ENCODE measurements at places on chromosomes 1 and 21.
A peak's percentile ranks its signal among the peaks of the same experiment; 100 is the strongest.

DNA sequence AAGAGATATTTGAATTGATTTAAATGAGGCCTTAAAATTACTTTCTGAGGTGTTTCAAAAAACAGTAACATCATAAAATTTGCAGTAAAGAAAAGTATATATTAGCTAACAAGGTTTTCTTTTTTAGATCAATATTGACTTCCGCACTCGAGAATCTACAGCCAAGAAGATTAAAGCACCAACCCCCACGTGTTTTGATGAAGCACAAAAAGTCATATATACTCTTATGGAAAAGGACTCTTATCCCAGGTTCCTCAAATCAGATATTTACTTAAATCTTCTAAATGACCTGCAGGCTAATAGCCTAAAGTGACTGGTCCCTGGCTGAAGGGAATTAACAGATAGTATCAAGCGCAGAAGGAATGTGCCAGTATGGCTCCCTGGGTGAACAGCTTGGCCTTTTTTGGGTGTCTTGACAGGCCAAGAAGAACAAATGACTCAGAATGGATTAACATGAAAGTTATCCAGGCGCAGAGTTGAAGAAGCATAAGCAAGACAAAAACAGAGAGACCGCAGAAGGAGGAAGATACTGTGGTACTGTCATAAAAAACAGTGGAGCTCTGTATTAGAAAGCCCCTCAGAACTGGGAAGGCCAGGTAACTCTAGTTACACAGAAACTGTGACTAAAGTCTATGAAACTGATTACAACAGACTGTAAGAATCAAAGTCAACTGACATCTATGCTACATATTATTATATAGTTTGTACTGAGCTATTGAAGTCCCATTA is 3.6 kb downstream of the RGS1 start:
- DNase-seq = no peak

DNA sequence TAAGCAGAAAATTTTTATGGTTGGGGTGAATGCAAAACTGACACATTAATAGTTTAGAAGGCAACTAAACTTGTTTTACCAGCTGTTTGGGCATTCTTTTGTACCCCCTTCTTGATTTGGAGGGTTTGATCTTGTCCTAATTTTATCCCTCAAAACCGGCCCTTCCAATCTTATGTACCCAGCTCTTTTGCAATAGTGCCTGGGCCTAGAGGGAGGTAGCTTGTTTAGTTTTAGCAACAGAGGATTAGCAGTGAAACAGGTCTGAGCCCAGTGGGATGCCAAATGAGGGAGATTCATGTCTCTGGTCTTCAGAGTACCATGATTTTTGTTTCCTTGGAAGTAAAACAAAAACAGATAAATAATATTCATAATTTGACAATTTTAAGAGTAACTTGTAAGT is 45.1 kb downstream of the CRP start:
- DNase-seq = no peak

GRCh38 chr1:204074274-204075138 is 1.6 kb downstream of the SOX13 start:
- no peak for DNase-seq

- DNase-seq = no peak
Measured at GRCh38 chr1:9181176-9181906, 52.4 kb upstream of the GPR157 start.

- DNase-seq = no peak
Measured at GRCh38 chr1:224883091-224883490, 46.4 kb upstream of the DNAH14 start.

GRCh38 chr1:230563591-230563990 is 78.7 kb upstream of the COG2 start:
- no peak for DNase-seq

GRCh38 chr1:228810878-228811711 is 75.8 kb downstream of the RHOU start:
- DNase-seq = no peak

DNA sequence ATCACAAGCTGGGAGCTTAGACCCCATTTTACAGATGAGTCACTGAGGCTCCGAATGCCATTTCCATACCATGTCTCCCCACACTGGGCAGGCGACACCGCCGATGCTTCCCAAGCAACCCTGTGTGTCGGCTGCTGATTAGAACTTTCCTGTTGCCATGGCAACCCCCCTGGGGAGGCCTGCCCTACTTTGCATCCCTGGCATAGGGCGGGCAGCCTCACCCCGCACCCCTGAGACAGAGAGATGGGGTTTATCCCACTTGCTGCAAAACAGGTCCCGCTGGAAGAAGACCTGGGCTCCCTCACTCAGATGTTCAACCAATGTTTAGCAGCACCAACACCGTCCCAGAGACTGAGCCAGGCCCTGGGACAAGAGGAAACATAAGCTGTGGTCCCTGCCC is 81.5 kb downstream of the CAMK2N1 start:
- DNase-seq = no peak

DNA sequence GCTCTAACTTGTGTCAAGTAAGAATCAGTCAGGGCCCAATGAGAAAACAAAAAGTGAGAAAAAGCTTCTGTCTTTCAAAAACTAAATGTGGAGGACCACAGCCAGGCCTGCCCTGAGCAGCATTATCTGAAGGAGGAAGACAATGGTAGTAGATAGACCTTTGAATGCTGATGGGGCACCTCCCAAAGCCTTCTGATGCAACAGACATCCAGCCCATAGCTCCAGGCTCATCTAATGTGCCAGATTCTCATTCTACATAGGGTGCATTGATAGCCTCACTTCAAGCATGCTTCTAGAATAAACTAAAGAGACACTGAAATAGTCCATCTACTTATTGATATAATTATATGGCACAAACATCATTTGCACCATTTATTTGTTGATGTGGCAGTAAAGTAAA is 351.6 kb downstream of the HHIPL2 start:
- no peak for DNase-seq

DNA sequence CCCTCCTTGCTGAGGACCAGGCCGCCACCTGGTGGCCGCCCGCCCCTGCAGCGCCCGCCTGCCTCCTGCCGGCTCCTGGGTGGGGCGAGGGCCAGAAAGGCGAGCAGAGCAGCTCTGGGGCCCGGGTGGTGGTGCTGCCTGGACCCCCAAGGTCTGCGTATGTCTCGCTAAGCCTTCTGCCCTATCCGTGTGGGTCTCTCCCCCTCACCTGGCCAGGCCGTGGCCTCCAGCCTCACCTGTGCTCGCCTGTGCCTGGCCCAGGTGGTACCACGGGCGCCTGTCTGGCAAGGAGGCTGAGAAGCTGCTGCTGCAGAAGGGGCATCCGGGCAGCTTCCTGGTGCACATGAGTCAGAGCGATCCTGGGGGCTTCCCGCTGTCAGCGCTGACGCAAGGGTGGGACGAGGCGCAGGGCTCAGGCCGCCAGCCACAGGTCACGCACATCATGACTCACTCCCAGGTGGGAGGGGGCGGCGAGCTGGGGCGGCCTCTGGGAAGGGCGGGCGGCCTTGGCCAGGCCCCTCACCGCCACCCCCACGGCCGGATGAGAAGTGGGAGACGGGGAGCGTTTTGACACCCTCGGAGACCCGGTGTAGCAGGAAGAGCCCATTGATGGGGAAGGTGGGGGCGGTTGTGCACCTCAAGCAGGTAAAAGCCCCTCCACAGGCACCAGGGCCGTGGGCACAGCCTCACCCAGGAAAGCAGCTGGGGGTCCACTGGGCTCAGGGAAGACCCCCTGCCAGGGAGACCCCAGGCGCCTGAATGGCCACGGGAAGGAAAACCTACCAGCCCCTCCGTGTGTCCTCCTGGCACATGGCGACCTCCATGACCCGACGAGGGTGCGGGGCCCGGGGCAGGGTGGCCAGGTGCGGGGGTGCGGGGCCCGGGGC is 9.9 kb downstream of the RNF223 start:
- DNase-seq = peak; percentile 94

GRCh38 chr1:114756949-114757454 is 782 bp downstream of the CSDE1 start:
- DNase-seq = peak; percentile 6

- DNase-seq = no peak
Measured at GRCh38 chr1:33719771-33720670, 143.9 kb upstream of the HMGB4 start.

DNA sequence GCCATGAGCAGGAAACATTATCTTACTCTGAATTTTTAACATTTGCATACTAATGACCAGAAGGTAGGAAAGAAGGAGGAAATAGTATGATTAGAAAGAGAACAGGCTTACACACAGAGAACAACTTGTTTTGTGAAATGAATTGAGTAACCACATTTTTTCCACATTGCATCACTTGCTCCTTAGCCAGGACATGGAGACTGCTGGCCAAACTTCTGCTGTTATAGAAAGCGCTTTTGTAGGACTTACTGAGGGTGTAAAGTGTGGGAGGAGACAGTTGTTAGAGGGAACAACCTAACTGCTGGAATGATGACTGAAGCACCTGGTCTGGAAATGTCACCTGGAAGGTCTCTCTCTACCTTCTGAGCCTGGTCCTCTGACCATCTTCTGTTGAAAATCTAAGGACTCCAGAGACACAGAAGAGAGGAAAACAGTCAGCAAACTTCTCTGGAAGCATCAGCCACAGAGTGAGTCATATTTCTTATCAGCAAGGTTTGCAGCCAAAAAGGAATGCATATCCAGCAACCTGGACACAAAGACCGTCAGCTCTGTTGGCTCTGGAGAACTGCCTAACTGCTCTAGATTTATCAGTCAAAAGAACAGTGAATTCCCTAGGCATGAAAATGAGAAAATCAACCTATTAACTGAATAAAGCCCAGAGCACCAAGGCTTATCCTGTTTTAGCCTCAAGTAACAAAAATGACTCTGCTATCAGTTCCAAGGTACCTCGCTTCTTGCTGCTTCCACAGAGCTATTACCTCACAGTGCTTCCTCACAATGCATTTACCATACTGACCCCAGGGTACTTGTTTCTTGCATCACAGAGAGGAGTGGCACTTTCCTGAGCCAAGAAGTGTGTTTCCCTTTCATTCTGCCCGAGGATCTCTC is 88.0 kb upstream of the SLFNL1 start:
- peak; percentile 85 for DNase-seq

GRCh38 chr1:213484333-213484732 is 433.3 kb downstream of the RPS6KC1 start:
- no peak for DNase-seq

DNA sequence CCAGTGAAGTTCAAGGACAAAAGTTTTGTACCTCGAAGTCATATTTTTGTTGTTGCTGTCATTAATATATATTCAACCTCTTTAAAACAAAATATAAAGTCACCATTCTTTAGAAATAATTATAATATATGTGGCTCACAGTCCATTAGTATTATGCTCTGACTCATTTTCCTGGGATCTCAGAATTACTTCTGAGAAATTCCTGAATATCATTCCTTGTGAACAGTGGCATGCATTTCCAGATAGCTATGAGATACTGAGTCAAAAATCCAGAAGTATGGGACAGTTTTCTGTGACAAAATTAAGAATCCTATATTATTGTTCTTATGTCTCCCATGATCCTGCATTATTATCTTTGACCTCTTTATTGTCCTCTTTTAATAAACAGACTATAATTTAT is 13.8 kb upstream of the RGS21 start:
- no peak for DNase-seq

DNA sequence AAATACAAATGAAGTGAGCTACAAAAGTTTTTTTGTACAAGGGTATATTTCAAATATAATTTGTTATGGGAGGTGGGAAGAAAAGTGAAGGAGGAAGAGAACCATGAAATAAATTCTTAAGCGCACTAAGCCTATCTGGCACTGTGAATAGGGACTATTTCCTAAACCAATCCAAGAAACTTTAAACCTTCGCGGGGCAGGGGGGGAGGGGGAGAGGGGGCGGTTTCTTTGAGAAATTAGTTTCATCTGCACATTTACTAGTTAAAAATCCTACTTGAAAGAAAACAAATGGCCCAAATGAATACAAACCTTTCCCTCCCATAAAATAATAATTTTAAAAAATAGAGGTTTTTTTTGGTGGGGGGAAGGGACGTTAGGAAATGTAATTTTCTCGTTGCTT is 364 bp downstream of the GOLPH3L start:
- no peak for DNase-seq

DNA sequence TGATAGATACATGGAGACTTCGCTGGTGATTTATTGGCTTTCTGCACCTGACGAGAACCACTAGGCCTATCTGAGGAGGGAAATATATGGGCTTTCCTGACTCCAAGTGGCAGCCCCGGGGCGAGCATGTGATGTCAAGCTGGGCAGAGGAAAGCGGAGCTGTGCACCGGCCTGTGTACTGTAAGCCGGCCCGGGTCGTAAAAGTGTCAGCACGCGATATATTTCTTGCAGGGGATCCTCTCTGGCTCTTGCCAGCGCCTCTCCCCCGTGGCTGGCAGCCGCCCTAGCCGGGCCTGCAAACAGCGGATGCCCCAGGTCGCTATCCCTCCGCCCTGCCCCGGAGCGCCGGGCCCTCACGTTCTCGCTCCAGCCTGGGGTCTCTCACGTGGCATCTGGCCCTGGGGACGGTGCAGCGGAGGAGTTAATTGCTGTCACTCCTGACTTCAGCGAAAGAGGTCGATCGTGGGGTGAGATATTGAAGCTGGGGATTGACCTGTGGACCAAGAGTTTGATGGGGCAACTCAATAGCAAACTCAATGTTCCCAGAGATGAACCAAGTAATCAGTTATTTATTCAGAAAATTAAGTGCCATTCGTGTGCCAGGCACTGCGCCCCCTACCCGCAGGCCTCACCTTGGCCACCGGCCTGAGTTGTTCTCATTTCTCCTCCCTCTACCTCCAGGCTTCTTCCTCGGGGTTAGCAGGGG is 41.0 kb upstream of the HAO2 start:
- DNase-seq = no peak

GRCh38 chr1:9871707-9872425 is 38.2 kb downstream of the CTNNBIP1 start:
- no peak for DNase-seq

- no peak for DNase-seq
Measured at GRCh38 chr1:21749109-21749508, 33.8 kb downstream of the USP48 start.

GRCh38 chr1:82795508-82796149 is 994.9 kb downstream of the ADGRL2 start:
- no peak for DNase-seq

DNA sequence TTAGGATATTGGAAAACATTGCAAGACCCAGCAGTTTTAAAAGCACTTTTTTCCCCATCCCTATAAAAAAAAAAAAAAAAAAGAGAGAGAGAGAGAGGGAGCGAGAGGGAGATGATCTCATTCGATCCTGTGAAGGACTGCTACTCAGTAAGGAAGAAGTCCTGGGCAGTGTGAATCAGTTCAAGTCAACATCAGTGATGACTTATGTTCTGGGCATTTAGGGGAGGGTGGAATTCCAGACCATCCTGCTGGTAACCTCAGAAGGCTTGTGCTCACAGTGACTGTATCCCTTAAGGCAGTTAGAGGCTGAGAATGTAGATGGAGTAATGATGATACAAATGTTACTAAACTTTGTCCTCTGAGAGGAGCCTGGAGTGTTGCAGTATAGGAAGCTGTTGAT is 151.4 kb downstream of the TGFB2 start:
- peak; percentile 99 for DNase-seq
